LHCN-M2 (cell line): ENCODE measurements at places on chromosomes 5 and 9.

DNA sequence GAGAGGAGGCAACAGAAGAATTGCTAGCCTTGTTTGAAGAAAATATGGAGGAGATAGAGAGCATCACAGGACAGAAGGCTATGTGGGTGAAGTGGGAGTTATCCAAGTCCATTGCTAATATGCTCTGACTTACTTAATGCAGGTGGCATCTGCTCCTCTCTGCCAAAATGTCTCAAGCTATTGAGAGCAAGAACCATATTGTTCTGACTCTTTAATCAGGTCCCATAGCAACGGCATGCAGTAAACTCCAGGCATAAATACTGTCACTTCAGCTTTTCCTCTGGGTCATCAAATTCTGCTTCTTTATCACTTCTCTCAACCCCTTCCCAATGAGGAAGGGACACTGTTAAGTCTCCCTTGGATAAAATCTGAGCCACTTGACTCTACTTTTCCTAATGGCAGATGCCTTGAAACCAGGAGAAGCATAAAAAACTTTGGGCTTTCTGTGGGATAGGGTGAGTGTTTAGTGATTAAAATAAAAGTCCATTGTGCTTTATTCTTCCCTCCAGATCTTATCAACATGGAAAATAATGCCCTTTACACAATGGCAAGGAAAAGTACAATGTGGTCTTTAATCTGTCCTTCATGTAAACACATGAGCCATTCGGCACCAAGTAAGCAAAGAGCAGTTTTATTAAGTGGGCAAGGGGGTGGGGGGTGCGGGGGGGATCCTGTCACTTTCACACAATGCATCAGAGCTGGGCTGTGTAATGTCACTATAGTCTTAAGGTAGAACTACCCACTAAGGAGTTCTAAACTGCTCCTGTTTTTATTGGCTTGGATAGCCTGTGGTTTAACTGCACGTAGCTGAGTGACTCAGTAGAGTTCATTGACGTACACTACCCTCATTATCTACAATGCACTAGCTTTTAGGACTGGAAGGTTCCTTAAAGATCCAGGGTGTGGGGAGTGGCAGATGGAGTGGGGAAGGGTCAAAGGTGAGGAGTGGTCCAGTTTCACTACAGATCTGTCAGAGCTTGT, 71.0 kb upstream of the TARS1 start:
- peak; percentile 77 for DNase-seq

DNA sequence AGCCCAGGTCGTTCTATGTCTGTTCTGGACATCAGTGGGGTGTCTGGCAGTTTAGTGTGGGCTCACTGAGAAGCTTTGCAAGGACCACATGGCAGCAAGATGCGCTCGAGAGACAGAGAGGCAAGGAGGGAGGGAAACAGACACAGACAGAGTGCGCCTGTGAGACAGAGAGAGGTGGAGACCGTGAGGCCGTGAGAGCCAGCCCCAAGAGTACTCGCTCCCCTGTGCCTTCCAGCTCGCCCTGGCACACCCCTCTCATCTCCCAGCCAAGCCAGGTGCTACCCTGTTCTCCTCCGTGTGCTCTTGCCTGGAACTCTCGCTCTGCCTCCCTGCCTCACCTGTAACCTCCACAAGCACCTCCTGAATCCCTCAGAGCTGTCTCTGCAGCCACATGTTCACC, 106.8 kb downstream of the EHMT1 start:
- DNase-seq = no peak

DNA sequence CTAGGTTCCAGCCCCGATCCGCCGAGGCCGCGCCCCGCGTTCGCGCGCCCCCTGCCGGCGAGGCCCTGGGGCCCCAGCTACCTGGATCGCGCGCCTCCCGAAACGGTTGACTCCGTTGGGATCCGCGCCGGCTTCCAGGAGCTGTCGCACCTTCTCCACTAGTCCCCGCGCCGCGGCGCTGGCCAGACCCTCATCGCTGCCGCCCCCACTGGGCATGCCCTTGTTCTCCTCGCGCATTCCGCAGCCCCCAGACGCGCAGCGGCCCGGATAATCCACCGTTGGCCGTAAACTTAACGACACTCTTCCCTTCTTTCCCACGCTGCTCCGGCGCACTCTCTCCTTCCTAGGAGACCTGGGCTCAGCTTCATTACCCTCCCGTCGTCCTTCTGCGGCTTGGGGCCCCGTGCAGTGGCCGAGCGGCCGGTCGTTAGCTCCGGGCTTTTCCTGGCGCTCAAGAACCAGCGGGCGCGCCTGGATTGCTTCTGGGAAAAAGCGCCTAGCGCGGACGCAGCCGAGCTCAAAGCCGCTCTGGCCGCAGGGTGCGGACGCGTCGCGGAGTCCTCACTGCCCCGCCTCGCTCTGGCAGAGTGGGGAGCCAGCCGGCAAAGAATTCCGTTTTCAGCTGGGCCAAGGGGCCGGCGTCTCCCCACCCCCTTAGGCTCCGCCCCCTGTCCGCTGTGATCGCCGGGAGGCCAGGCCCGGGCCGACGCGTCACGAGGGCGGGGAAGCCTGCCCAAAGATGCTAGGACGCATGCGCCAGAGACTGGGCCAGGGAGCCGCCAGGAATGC, at the start of gene CDKN2B:
CDKN2B (minus strand) TSS at position 589 of the 789 bp plus-strand sequence; CDS start at position 237, 352 bp downstream.
- peak; percentile 97 for DNase-seq

GRCh38 chr5:58718269-58718978, 135.5 kb downstream of the RAB3C start:
- DNase-seq = no peak

DNA sequence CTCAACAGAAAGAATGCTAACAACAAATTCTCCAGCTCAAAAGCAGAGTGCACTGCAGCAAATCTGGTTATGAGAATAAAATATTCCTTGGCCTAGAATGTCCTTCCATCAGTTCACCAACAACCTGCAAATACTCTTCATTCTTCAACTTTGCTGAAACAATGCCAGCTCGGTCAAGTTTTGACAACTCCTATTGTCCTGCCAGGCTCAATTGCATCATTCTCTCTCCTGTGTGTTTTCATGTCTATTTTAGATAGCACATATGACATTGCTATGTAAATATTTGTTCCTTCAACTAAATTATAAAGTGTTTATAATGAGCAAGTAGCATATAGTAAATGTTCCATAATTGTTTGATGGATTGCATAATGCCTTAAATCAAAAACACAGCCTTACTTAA, 463.8 kb downstream of the TLE1 start:
- DNase-seq = no peak

GRCh38 chr5:116013936-116014335, 18.3 kb upstream of the ARL14EPL start:
- DNase-seq = peak; percentile 10

DNA sequence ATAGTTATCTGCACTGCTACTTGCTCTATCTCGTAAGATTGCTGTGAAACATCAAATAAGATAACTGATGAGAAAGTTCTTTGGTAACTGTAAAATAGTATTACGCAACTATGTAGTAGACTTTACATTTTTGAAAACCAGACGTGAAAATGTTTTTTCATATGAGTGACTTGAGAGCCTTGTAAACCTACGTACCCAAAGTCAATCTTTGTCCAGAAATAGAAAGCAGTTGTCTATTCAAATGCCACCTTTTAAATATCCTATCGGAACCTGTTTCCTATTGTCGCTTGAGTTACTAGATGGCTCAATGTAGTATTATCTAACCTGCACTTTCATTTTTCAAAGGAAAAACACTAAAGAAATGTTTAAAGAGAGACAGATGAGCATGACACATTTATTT, 1.6 kb downstream of the FNIP1 start:
- no peak for DNase-seq

DNA sequence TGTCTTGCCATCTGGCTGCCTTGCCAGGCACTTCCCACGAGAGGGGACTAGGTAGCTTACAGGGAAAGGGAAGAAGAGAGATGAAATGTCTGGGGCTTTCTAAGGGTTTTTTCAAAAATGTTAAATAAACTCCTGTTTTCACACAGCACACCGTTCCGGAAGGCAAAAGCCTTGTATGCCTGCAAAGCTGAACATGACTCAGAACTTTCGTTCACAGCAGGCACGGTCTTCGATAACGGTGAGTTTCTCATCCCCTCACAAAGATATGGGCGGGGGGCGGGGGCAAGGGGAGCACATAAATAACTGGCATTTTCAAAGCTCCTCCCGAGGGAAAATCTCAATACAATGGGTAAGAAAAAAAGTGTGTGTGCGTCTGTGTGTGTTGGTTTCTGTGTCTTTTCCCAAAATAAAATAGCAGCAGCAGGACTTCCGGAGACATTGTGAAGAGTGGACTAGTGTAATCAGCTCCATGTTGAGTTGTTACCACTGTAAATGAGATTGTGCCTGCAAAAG, 189.6 kb downstream of the NR3C1 start:
- DNase-seq = no peak

GRCh38 chr9:117276444-117276843, 138.4 kb downstream of the ASTN2 start:
- no peak for DNase-seq

GRCh38 chr5:133694181-133694831, 82.0 kb upstream of the FSTL4 start:
- DNase-seq = peak; percentile 2

DNA sequence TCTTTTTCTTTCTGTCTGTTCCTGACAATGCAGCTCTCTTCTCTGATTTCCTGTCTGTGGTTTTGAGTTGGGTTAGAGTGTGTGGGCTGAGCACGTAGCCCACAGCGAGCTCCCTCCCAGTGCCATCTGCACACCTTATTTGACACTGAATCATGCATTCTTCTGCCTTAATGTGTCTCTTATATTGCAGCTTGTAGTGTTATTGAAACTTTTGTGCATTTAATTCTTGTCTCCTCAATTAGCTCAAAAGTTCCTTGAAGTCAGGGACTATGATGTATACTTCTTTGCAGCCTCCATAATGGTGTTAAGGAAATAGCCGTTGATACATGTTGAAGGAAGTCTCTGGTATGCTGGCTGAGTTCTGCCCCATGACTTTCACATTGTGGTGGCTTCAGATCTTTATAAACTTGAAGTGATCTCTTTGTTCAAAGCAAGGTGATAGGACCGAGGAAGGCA, 576.2 kb upstream of the CLINT1 start:
- DNase-seq = peak; percentile 56

DNA sequence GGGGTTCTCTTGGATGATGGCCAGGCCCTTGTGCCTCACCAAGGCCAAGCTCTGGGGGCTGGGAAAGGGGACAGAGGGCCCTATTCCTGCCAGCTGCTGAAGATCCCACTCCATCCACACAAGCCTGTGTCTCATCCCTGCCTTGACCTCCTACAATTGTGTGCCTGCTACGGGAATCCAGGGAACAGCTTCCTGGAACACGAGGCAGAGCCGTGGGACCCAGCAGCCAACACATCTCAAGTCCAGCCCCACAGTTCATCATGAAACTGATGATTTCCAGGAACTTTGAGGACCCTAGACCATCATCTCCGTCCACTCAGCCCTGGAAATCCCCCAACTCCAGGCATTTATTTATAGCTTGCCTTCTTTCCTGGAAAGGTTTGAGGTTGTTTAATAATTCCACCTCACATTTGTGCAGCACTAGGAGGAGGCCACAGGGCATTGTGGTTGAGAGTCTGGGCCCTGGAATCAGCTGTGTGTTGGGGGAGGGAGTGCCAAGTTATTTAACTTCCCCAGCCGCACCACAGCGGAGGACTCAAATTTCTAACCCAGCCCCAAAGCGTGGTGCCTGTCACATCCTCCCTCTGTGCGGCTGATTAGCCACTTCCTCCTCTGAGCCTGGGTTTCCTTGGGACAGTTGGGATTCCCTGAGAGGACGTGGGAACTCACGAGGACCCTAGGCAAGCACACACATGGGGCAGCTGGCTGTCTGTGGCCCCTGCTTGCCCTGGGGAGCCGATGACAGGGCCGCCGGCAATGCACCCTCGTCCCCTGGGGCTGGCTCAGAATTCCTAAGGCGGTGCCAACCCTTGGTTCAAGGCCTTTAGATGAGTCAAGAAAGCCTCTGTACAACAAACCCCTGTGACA, 58.2 kb upstream of the GGTA1 start:
- peak; percentile 92 for DNase-seq

DNA sequence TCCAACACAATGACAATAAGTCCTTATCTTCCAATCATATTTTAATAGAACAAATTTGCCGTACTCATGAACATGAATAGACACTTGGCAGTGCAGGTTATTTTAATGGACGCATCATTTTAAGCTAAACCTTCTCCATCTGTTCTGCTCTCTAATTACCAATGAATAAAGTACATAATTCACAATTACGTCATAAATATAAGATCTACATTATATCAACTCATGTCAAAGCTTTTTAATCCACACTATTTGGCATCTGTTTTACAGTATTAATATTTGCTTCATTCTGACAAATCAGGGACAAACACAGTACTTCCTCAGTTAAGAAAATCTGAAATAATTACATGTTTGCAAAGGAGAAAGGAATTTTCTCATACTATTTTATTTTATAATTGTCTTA, 344.1 kb upstream of the DMAC1 start:
- no peak for DNase-seq

- peak; percentile 58 for DNase-seq
Measured at GRCh38 chr5:161544350-161544765, 2.2 kb downstream of the GABRB2 start.

- no peak for DNase-seq
Measured at GRCh38 chr5:61649971-61650370, 317.9 kb downstream of the ZSWIM6 start.

GRCh38 chr5:124932791-124933600, 186.6 kb upstream of the ZNF608 start:
- no peak for DNase-seq
